ENCODE measurements at places on chromosomes 3 and 15.

DNA sequence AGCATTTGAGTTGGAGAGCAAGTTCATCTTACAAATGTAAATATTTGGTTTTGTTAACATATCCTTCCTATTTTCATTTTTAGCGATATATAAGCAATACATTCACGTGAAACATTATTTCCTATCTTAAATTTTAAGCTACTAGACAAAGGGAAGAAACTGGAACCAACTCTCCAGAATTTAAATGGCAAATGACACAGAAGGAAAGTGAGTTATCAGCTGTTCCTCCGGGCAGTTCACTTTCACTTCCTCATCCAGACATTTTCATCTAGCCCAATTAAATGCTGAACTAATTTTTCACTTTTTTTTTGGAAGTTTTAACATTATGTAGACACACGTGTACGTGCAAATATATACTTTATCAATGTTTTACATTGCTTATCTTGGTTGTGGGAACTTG, 58.7 kb downstream of the MORC1 start:
- no peak overlapping the region for H3K4me3 ChIP-seq
- H3K4me1 ChIP-seq, result no peaks in the 10 kb centered on the region
- DNase-seq, result no peak
- no peak overlapping the region for H3K27ac ChIP-seq
- peaks cover 7% of the 10 kb centered on the region for H3K27me3 ChIP-seq

- H3K36me3 ChIP-seq, result peaks cover 10% of the 10 kb centered on the region
- H3K27ac ChIP-seq, result no peak overlapping the region
- DNase-seq, result no peak
- peaks cover 3% of the 10 kb centered on the region for H3K27me3 ChIP-seq
- H3K4me3 ChIP-seq, result no peak overlapping the region
Measured at GRCh38 chr3:31358473-31359070, 174.2 kb upstream of the STT3B start.

GRCh38 chr3:14206548-14207177, 28.0 kb downstream of the LSM3 start:
- peaks cover 7% of the 10 kb centered on the region for H3K27me3 ChIP-seq
- no peaks in the 10 kb centered on the region for H3K36me3 ChIP-seq
- H3K4me1 ChIP-seq, result peaks cover 51% of the 10 kb centered on the region
- no peak for DNase-seq
- no peak overlapping the region for H3K4me3 ChIP-seq

- peaks cover 5% of the 10 kb centered on the region for H3K27me3 ChIP-seq
- peaks cover 33% of the 10 kb centered on the region for H3K4me1 ChIP-seq
- no peak overlapping the region for H3K4me3 ChIP-seq
- no peaks in the 10 kb centered on the region for H3K36me3 ChIP-seq
Measured at GRCh38 chr15:26391567-26392194, 381.2 kb downstream of the GABRB3 start.

GRCh38 chr15:38503496-38503895, 49.6 kb downstream of the FAM98B start:
- H3K27me3 ChIP-seq, result no peaks in the 10 kb centered on the region
- no peak overlapping the region for H3K4me3 ChIP-seq
- H3K27ac ChIP-seq, result no peak overlapping the region
- DNase-seq, result no peak

Data from nephron progenitor cell (in vitro differentiated cells).